ENCODE measurements at places on chromosomes 4 and X.

GRCh38 chr4:82561786-82562563 lies at the start of gene TMEM150C:
TSS of gene TMEM150C (minus strand) at chr4:82561988. CDS start at chr4:82504657, 57,331 bp downstream.
- DNase-seq, result no peak

GRCh38 chrX:66203114-66203513 lies 39.1 kb downstream of the HEPH start:
- DNase-seq, result no peak

DNA sequence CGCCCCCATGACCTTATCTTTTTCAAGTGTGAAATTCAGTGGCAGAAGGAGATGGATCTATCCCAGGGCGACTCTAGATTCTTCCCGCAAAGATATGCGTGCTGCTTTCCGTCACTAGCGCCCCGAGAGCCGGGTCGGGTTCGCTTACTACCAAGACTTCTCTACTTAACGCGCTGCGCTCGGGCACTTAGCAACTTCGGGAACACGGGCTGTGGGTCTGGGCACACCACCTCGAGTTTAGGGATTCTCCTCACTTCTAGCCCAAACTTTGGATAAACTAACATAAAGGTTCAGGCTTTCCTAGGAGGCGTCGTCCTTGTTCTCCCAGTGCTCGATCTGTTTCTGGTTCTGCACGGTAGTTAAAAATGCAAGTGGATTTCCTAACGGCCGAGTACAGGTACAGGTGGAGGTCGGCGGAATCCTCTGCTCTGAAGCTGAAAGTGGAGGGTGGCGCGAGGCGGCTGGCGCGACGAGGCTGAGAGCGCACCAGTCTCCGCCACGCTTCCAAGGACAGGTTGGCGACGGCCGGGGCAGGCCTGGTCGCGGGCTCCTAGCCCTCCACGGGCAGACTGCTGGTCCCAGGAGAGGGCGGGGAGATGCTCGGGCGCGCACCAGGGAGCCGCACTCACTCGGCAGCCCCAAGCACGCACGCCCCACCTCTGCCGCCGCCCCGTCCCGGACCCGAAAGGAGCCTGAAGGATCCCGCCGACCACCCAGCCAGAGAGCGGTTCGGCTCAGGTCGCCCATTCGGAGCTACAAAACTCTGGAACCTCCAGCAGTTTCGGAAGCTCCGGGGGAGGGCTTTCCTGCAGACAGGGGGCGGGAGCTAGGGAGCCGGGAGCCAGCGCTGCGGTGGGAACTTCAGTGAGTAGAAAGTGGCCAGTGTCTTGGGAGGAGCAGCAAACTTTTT lies 100.8 kb upstream of the TENM3 start:
- no peak for DNase-seq

- no peak for DNase-seq
Observed at GRCh38 chr4:89245459-89245858, 62.1 kb downstream of the GPRIN3 start.

GRCh38 chr4:176137631-176138030 lies 57.8 kb downstream of the SPATA4 start:
- DNase-seq, result no peak

GRCh38 chrX:973010-973632 lies 239.3 kb downstream of the CRLF2 start:
- DNase-seq, result no peak

DNA sequence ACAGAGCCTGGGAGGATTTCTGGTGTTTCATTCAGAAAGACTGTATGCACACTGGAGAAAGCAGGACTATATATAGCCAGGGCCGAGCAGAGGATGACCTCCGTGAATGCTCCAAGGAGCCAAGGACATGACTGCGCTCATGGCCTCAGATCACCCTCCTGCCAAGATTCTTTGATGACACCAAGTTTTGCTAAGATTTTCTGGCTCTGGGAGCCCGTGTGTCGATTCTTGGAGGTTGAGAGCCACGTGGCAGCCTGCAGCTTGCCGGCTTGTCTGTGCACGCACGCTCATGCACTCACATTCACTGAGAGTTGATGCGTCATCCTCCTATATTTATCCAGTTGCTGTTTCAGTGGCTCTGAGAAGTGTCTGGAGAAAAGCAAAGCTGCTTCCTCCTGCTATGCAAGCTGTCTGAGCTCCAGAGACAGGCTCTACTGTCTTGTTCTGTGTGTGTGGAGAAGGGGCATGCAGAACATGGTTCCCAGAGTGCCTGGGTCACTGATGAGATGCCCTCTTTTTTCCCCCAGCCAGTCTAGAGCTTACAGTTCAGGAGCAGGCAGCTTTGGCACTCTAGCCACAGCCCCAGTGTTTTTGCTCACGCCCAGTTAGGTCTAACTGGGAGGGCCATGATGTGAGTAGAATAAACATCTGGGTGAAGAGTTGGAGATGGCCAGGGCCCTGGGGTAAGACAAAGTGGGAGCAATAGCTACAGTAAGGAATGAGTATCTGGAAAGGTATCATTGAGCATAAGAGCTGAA lies 64.9 kb upstream of the SCOC start:
- no peak for DNase-seq

DNA sequence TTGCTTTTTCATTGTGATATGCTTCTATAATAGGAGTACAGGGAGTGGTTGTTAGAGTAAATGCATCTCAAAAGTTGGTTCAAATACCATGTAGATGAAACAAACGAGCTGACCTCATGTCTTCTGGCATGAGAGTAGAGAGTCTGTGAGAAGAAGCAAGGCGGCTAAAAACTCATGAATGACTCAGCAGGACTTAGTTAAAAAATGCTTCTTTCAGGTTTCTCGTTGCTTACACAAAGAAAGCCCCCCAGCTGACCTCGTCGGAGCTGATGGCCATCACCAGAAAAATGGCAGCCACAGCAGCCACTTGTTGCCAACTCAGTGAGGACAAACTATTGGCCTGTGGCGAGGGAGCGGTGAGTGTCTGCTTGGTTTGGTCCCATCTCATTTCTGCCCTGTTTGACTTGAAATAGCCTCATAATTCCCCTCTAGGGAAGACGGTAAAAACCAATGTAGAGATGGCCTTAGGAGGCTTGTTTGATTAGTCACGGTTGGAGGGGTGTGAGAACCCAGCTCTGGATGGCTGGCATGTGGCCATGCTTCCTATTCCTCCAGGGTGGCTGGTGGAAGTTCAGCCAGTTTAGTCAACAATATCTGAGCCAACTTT lies 14.5 kb downstream of the AFP start:
- no peak for DNase-seq

GRCh38 chr4:21211846-21212245 lies 511.6 kb downstream of the PACRGL start:
- no peak for DNase-seq

GRCh38 chrX:131830400-131831184 lies 192.5 kb upstream of the STK26 start:
- no peak for DNase-seq

DNA sequence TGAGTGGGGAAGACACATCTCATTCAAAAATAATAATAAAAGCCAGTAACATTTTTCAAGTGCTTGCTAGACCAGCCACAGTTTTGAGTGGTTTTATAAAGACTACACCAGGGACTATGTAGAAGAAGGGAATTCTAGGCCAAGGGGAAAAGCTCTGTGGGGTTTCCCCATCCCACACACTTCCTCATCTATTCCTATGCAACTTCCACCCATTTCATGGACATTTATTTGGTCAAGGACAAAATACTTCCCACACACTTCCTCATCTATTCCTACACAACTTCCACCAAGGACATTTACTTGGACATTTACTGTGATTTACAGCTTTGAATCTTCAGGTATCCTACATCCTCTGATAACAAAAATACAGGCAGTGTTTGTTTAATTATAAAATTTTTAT lies 86.5 kb upstream of the KLF3 start:
- no peak for DNase-seq

GRCh38 chrX:119206203-119206602 lies 29.9 kb upstream of the PGRMC1 start:
- DNase-seq, result no peak

Measured in activated T-cell treated with anti-CD3 and anti-CD28 coated beads for 1 hour (primary cell).